Activated CD4-positive, alpha-beta T cell treated with anti-CD3 and anti-CD28 coated beads, Interleukin-2, amount 50 U/mL, for 24 hours (primary cell): ENCODE measurements at places on chromosomes 2 and 18.

GRCh38 chr18:32446780-32447179 is 23.9 kb downstream of the GAREM1 start:
- no peak for DNase-seq

- no peak for DNase-seq
Observed at GRCh38 chr2:205175831-205176230, 506.5 kb upstream of the NRP2 start.

DNA sequence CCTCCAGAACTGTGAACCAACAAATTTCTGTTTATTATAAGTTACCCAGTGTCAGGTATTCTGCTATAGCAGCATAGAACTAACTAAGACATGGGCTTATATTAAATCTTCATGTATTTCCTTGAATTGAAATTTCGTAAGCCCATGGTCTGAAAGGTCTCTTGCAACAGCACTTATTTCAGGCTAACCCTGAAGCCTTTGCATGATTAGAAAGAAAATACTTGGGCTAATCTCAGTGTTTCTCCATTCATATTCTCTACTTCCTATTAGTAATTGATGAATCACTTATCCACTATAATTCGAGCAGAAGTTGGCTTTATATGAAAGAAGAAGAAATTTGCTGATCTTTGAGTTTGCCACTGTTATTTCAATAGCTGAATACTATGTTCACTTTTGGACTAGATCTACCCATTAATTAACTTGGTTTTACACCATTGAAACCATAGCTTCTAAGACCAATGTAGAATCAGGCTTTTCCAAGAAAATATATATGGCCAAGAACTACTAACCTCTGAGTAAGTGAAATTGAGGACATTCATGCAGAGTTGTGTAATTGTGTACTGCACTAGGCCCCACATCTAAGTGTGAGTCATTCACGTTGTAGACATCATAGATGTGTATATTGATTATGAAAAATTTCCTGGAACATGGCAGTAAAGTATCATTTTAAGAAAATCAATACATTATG is 731.6 kb downstream of the SOCS6 start:
- no peak for DNase-seq

DNA sequence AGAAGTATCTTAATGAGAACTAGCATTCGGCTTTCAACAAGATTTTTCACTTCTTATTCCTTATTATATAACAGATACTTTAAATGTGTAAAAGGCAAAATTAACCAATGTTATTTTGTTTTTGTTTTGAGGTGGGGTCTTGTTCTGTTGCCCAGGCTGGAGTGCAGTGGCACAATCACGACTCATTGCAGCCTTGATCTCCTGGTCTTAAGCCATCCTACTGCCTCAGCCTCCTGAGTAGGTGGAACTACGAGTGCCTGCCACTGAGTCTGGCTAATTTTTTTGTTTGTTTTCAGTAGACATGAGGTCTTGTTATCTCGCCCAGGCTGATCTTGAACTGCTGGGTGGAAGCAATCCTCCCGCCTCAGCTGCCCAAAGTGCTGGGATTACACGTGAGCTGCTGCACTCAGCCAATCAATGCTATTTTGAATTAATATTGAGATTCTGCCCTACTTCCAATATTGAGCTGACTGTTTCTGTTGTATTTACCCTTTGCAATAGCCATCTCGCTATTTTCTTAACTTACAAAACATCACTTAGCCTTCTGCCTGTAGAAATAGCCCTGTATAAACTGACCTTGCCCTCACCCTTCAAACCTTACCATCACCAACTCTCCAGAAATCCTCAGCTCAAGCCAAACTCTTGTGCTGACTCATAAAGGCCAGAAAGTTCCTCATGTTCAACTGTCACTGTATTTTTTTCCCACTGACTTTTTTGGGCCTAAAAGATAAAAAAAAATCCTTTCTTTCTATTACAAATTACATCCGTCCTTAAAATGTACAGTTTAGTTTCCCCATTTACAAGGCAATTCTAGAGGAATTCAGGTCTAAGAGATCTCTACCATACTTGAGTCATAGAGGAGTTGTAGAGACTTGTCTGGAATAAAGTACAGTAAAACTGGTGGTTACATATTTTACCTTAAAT is 94.3 kb downstream of the OLA1 start:
- no peak for DNase-seq

DNA sequence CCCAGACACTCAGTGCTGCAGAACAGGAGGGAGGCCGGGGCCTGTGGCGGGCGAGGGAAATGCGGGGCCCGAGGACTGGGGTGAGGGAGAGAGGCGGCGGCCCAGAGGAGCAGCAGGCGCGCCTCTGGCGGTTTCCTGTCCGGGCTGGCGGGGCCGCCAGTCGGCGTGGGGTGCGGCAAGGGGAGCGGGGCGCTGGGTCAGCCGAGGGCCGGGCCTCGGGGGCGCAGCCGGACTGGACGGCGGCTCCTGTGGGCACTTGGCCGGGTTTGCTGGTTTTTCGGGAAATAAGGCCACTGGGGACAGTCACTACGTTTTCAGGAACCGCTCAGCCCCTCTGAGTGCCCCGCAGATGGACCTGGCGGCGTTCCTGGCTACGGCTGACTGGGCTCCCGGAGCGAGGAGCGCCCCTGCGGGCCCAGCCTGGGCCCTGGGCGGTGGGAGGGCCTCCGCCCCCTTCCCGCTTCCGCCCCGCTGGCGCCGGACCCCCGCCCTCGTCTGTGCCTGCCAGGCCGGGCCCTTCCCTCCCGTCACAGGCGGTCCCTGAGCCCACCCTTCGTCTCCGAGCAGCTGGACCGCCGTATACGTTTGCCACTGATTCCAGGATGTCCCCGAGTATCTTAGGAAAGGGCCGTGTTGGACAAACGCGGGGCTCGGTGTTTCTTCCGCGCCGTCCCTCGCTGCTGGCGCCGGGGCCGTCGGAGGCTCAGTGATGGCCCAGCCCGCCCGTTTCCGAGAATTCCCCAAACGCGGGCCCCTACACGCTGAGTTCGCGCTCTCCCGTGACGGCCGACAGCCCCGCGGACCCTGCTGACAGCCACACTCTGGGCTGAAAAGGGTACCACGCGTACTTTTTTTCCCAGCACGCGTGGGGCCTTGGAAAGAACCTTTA is 84.6 kb downstream of the FAM210A start:
- DNase-seq: no peak

GRCh38 chr2:3672861-3673678 is 15.1 kb downstream of the ALLC start:
- no peak for DNase-seq

DNA sequence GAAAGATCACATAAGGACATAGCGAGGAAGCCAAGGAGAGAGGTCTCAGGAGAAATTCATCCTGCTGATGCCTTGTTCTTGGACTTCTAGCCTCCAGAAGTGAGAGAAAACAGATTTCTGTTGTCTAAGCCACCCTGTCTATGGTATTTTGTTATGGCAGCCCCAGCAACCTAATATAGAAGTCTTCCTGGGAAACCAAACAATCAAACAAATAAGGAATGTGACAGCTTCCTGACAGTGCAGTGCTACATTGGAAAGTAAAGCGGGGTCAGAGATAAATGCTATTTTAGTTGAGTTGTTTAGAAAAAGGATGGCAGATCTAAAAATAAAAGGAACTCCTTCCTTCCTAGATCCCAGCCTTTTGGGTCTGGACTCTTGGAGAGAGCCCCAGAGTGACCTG is 443.2 kb upstream of the GYPC start:
- no peak for DNase-seq

- DNase-seq: no peak
Observed at GRCh38 chr2:122193622-122194021, 438.2 kb downstream of the TSN start.

DNA sequence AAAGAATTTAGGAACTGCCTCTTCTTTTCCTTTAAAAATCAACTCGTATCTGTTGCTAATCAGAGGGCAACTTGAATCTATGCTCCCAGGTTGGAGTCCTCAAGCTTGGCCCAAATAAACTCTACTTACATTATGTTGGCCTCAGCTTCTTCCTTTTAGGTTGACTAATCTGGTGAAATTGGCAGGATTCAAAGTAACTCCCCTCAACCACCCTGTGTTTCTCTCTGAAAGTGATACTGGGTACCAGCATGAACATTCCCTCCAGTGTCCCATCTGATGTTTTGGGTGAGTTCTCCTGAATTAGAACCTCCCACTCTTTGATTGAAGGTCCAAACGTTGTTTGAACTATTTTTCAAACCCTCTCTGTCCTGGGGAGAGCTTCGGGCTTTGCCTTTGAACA is 41.3 kb upstream of the MSH6 start:
- DNase-seq: no peak

DNA sequence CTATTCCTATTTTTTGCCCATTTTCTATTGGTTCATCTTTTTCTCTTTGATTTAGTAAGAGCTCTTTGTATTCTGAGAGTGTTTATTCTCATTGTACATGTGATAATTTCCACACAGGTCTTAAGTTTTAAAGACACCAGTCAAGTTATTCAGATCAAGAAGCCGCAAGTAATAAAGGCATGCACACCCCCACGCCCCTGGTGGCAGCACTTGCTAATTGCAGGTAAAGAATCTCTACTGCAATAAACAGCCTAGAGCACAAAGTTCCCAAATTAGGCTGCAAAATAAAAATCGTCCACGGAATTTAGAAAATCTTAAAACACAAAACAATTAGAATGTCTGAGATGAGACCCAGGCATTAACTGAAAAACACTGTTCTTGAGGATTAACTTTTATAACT is 45.2 kb downstream of the ST3GAL5 start:
- DNase-seq: no peak

DNA sequence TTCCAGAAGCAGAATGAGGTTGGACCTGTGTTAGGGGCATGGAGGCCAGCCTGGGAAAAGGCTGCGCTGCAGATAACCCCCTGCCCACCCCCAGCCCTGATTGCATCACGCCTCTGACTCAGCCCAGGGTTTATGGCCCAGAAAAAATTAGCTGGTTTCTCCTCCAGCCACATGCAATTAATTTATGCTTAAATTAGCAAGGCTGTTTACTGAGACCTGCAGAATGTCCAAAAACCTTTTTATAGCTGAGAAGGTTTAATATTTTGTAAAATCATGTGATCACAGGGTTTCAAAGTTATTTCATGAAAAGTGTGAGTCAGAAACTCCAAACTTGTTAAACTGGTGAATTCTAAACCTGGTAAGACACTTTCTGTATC is 123.1 kb upstream of the HDAC4 start:
- no peak for DNase-seq

- no peak for DNase-seq
Observed at GRCh38 chr2:8255448-8255800, 426.4 kb upstream of the ID2 start.

GRCh38 chr2:222851956-222852617 is 8.7 kb upstream of the ACSL3 start:
- DNase-seq: no peak

DNA sequence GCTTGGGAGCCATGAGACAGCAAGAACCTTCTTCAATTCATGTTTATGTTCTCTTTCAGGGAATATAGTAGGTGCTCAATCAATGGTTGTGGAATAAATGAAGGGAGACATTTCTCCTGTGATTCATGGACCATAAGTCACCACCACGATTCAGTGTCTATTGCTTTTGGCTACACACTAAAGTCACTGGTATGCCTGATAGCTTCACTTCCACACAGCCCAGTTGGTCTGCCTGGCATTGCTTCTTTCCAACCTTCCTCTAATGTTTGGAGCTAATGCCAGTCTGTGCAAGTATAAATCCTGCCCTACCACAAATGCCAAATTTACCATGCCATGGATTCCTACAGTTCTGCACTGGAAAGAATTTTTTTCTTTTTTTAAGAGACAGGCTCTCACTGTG is 1.3 kb upstream of the CXCR1 start:
- no peak for DNase-seq

DNA sequence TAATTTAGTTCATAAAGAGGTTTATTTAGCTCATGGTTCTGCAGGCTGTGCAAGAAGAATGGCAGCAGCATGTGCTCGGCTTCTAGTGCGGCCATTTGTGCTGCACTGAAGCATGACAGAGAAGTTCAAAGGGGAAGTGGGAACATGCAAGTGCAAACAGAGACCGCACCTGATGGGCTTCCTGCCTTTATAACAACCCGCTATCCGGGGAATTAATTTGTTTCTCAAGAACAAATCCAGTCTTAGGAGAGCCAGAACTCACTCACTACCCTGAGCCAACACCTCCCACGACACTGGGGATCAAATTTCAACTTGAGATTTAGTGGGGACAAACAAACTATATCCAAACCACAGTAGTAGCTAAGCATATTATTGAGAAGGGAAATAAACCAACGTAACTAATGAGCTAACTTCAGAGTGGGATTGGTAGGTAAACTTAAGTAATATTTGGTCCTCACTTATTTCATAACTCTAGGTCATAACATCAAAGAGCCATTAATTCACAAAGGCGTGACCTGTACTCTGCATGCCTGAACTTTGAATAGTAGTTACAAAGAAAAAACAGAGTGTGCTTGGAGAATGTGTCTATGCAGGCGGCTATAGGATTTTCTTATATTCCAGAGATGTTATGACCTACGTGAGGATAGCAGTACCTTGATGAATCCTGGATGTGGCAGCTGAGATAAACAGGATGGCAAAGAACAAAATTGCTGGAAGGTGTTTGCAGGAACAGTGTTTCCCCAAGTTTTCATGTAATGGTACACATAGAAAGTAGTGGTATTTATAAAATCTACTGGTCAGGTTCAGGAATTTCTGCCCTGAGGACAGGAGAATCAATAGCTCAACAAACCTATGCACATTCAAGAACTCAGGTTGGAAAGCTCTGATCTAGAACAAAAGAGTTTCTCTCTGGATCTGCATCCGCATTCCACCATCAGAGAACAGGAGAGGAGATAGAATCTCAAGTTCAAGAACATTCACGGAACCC is 845.9 kb upstream of the ID2 start:
- DNase-seq: no peak

DNA sequence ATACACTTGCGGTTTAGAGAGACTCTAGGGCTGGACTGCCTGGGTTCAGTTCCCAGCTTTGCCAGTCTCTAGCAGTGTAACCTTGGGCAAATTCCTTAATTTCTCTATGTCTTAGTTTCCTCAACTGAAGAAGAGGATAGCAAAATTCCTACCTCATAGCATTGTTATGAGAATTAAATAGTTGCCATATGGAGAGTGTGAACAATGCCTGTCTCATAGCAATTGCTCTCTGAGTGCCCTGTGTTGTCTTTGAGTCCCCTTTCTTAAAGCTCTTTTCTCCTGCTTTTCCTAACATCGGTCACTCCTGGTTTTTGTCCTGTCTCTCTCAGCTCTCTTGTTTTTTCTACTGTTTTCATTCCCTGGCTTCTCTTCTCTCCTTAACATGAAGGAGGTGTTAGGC is 116.8 kb upstream of the ALPP start:
- no peak for DNase-seq

- DNase-seq: no peak
Observed at GRCh38 chr2:209556354-209556961, 132.6 kb downstream of the MAP2 start.

DNA sequence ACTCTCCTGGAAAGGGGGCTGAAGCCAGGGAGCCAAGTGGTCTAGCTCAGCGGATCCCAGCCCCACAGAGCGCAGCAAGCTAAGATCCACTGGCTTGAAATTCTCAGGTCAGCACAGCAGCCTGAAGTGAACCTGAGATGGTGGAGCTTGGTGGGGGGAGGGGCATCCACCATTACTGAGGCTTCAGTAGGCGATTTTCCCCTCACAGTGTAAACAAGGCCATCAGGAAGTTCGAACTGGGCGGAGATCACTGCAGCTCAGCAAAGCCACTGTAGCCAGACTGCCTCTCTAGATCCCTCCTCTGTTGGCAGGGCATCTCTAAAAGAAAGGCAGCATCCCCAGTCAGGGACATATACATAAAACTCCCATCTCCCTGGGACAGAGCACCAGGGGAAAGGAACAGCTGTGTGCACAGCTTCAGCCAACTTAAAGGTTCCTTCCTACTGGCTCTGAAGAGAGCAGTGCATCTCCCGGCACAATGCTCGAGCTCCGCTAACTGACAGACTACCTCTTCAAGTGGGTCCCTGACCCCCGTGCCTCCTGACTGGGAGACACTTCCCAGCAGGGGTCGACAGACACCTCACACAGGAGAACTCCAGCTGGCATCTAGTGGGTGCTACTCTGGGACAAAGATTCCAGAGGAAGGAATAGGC is 282.3 kb upstream of the EPC2 start:
- DNase-seq: no peak
